ENCODE measurements at places on chromosomes 5 and 9.
A peak's percentile ranks its signal among the peaks of the same experiment; 100 is the strongest.

- DNase-seq: no peak
Observed at GRCh38 chr5:88813805-88814575, 69.0 kb downstream of the MEF2C start.

- DNase-seq: peak; percentile 54
Observed at GRCh38 chr9:108125625-108126024, 636.1 kb upstream of the KLF4 start.

GRCh38 chr9:79731171-79731890, 159.6 kb downstream of the TLE4 start:
- no peak for DNase-seq

- no peak for DNase-seq
Observed at GRCh38 chr5:61748121-61748520, 416.1 kb downstream of the ZSWIM6 start.

DNA sequence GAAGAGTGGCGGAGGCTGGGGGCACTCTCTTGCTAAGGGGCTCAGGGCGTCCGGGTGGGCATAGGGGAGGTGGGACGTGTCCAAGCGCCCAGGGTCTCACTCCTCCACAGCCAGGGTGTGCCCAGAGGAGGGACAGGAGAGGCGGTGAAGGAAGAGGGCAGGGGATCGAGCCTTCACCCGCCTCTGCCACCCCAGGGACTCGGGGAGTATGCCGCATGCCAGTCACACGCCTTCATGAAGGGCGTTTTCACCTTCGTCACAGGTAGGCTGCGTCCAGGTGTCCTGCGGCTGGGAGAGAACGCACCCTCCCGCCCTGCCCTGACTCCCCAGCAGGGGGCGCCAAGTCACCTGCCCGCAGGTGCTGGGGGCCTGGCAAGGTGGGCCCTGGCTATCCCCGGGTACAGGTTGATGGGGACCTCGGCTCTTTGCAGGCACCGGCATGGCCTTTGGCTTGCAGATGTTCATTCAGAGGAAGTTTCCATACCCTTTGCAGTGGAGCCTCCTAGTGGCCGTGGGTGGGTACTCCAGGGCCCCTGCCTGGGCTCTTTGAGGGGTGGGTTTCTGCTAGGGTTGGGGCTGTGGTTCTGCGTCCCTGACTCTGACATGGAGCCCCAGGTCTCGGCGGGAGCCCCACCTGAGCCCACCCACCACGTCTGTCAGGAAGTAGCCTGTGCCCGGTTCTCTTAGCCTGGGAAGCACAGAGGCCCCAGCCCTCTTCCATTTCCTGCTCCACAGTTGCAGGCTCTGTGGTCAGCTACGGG, 552 bp downstream of the TMEM141 start:
- DNase-seq: peak; percentile 67

DNA sequence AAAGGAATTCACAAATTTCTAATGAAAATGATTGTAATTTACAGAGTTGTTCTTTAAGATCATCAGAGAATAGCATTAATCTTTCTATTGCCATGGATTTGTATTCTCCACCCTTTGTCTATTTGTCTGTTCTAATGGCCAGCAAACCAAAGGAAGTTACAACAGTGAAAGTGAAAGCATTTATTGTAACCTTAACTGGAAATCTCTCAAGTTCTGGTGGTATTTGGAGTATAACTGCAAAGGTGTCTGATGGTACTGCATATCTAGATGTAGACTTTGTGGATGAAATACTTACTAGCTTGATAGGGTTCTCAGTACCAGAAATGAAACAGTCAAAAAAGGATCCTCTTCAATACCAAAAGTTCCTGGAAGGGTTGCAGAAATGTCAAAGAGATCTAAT, 21.7 kb downstream of the RMI1 start:
- DNase-seq: no peak

- no peak for DNase-seq
Observed at GRCh38 chr9:127779136-127779981, 893 bp upstream of the SH2D3C start.

DNA sequence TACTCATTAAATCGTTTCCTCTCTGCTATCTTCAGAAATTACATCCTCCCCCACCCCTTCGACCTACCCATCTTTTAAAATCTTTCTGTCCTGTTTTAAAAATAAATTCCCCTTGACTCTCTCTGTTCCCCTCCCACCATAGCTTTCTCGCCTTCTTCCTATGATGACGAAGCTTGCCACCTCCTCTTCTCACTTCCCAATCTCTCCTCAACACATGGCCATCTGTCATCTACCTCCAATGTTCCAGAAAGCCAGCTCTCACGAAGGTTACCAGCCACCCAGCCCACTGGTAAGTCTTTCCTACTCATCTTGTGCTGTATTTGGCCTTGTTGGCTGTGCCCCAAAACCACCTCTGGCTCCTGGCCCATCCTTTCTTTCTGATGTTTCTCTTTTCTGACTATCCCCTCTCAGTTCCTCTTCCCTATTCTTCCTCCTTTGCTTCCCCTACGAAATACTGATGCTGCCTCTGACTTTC, 346.3 kb downstream of the ENC1 start:
- no peak for DNase-seq

Data from hematopoietic multipotent progenitor cell treated with erythropoietin and hydrocortisone succinate and interleukin-3 and kit ligand, for 15 days (in vitro differentiated cells).